ENCODE measurements at places on chromosomes 2 and 18. TPM values are rescaled to one million over a fixed set of nuclear protein-coding genes. Genes with fewer than 3 reads are reported as not detected.

- DNase-seq, result no peak
These were observed 73.6 kb downstream of the SPHKAP start for GRCh38 chr2:228107846-228108245.

DNA sequence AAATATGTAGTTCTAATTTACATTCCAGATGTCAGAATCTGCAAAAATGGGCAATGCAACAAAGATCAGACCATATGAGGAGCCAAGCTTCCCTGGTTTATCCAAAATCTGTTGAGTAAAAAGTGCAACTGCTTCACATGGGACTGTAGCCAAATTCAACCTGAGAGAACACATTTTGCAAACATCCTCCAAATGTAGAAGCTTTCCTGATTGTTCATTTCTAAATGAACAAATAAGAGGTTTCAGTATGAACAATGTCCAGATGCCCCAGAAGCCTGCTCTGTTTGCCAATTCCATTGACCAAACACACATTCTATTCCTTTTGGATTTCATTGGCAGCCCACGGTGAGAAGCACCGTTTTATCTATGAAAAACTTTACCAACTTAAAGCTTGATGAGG lies 117.9 kb upstream of the OSR1 start:
- no peak for DNase-seq

The CENPA gene
- 0.47 TPM for total RNA-seq

The STPG4 gene
- not detected for total RNA-seq

The AMER3 gene
- total RNA-seq, result 0.28 TPM

DNA sequence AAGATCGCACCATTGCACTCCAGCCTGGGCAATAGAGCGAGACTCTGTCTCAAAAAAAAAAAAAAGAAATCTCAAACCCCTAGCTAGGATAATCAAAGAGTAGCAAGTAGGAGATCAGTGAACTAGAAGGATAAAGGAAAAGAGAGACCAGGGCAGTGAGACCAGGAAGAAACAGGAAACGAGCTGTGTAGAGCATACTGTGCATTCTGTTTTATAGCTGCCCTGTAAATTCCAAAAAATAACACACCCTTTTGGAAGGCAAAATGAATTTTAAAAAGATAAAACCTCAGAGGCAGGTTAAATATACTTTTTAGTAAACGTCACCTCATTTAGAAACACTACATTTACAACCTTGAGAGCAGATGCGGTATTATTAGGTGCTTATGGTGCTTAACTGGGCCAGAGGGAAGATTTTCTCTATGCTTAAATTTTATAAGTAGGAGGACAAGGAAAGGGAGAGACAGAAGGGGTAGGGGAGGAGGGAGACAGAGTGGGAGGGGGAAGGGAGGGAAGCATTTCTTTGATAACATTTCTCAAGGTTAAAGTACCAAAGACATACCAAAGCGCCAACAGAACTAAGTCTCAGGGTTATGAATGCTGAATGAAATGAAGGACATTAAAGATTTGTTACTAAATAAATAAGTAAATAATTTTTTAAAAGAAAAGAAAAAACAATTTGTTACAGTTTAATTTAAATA lies 30.1 kb downstream of the FEZ2 start:
- DNase-seq, result no peak

GRCh38 chr2:147860009-147860408 lies 15.2 kb downstream of the ACVR2A start:
- no peak for DNase-seq

DNA sequence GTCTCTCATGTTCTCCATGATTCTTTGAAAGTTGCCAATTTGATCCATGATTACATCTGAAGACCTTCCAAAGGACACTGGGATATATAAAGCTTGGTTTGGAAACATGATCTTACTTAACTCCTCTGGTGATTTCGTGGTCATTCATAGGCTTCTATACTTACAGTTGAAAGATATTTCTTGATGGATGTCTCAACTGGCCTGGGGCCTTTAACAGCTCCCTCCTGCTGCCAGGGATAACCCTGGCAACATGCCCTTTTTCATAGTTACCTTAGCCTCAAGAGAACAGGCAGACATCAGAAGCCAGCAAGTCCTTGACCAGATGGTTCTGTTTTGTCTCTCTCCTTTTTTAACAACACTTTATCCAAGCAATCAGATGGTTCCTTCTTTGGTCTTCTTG lies 23.5 kb upstream of the MFF start:
- no peak for DNase-seq

GRCh38 chr2:8529706-8530277 lies 152.1 kb upstream of the ID2 start:
- DNase-seq, result no peak

DNA sequence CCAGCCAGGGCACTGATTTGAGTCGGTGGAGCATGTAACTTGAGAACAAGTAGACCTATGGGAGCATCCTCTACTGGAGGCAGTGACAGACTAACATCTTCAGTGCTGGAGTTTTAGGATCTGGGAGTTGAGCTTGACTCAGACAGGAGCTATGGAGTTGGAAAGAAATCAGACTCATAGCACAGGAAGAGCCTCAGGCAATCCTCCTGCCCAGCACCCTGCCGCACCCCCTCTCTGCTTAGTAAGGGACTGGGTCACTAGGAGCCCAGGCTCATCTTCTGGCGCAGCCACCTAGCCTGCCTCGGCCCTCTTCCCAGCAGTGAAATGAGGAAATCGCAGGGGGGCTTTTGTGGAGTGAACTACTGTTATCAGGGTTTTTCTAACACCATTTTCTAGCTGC lies 3.6 kb downstream of the ARID5A start:
- no peak for DNase-seq

DNA sequence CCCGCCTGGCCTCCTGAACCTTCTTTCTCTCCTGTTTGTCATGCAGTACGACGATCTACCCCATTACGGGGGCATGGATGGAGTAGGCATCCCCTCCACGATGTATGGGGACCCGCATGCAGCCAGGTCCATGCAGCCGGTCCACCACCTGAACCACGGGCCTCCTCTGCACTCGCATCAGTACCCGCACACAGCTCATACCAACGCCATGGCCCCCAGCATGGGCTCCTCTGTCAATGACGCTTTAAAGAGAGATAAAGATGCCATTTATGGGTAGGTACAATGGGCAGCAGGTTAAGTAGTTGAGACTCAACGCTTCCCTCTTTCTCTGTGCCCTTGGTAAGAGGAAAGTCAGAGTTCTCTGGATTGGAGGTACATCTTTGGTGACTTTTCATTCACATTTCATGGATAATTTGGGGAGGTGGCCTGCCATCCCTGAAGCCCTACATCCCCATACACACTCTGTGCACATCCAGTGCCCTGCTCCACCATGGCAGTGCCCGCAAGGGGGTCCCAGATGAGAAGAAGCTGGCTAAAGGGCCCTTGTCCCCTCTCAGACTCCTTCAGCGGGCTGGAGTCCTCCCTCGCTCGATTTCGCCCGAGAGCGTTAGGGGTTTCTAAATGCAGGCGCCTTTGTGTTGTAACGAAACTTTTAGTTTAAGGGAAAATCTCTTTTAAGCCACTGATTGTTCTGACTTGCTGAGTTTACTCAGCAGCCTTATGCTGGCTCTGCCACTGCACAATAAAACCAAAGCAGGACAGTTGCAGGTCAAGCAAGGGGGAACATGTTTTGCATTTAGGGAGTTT lies 3.0 kb downstream of the MEIS1 start:
- peak; percentile 68 for DNase-seq

GRCh38 chr2:117071556-117072102 lies 742.9 kb upstream of the DDX18 start:
- DNase-seq, result no peak

The POLR1B gene
- 14.2 TPM for total RNA-seq

The MCFD2 gene
- total RNA-seq, result 82.3 TPM

The C2orf92 gene
- 6.6 TPM for total RNA-seq

The ITGB6 gene
- 1.9 TPM for total RNA-seq

- no peak for DNase-seq
These were observed 2.9 kb upstream of the DLX2 start for GRCh38 chr2:172105471-172106107.

The VIT gene
- total RNA-seq, result 0.44 TPM

The CFAP65 gene
- 0.22 TPM for total RNA-seq

All from pancreas (tissue), 10 donors.